ENCODE measurements at places on chromosomes 7 and 10.

DNA sequence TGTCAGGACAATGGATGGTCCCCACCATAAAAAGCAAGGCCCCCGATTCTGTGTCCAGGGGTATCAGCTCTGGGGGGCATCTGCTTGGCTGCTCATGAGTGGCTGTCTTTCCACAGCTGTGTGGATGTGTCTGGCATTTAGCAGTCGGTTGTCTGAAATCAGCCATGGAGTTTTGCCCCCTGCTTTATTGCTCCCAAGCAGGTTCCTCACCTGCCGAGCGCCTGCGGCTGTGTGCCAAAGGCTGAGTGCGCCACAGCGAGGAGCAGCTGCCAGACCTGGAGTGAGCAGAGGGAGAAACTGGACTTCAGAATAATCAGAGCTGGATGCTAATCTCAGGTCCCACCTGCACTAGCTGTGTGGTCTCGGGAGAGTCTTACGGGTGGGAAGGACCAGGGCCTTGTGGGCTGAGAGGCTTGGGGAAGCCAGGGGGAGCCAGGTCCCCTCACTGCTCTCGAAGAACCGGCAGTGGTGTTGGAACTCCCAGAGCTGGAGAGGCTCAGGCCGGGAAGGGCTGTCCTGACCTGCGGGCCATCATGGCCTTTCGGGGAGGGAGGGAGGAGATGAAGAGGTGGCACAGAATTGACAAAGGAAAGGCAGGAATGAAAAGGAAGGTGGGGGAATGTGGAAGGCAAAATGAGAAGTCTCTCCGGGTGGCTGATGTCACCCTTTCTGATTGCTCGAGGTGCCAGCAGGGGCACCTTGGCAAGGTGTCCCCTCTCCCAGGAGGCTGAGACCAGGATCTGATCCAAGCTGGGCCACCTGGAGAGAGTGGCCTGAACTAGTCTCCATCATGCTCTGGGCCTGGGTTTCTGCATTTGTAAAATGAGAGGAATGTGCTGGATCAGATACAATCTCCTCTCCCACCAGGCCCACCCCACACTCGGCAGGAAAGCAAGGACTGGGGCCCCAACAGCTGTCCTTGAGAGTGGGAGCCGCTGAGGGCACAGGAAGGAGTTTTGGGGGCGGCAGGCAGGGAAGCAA, 30.2 kb upstream of the LEP start:
- DNase-seq: no peak

DNA sequence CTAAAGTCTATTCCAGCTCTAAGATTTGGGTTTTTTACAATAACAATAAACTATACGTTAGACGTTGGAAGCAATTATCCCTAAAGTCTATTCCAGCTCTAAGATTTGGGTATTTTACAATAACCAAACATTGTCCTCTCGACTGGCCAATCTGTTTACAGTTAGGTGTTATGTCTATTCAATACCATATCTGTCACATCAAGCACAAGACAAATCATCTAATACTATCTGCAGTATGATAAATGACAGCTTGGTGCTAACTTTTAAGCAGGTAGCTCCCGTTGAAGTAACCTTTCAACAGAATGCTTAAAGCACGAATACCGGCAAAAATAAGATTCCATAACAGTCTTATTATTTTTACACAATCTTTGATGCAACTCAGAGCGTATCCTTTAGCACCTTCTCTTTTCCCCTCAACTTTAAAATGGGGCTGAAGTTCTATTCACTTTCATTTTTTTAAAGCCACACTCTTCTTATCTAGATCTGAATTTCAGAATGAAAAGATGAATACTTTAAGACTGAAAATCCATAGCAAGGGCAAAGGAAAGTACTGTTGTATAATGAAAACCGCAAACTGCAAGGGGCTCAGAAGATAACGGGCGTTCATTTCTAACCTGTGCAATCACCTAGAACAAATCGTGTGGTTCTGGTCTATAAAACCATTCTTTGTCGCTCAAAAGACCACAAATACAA, 925 bp downstream of the H2AZ2 start:
- no peak for DNase-seq

DNA sequence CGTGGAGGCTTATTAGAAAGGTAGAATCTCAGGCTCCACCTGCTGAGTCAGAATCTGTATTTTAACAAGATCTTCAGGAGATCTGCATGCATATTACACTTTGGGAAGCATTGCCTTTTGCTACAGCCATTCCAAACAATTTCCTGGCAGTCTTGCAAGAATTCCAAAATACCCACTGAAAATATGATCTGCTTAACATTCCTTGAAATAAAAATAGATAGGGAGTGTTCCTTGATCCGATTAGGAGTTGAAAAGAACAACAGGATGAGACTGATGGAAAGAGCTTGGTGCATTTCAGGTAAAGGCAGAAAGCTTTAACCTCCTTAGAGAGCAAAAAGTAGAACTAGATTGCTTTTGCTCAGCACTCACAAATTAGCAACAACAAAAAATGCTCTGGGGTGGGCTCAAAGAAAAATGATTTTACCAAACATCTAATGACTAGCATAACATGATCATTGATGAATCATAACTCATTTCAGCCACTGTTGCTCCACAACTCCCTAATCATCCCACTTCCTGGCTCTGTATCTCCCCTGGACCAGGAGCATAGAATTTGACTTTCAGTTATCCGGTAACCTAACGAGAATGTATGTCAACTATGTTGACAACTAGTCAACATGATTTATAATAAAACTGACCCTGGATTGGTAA, 115.2 kb downstream of the RNLS start:
- no peak for DNase-seq

GRCh38 chr10:11446864-11447263, 164.6 kb downstream of the USP6NL start:
- no peak for DNase-seq

GRCh38 chr10:80281784-80282765, 7.4 kb downstream of the MAT1A start:
- DNase-seq: no peak

DNA sequence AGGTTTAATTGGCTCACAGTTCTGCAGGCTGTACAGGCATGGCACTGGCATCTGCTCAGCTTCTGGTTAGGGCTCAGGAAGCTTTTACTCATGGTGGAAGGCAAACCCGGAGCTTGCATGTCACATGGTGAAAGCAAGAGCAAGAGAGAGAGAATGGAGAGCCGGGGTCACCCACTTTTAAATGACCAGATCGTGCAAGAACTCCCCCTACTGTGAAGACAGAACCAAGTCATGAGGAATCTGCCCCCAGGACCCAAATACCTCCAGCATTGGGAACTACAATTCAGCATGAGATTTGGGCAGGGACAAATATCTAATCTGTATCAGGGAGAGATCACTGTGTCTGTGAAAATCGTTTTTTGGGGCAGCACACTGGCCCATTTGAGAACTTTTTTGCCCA, 110.0 kb upstream of the MYO3A start:
- no peak for DNase-seq

DNA sequence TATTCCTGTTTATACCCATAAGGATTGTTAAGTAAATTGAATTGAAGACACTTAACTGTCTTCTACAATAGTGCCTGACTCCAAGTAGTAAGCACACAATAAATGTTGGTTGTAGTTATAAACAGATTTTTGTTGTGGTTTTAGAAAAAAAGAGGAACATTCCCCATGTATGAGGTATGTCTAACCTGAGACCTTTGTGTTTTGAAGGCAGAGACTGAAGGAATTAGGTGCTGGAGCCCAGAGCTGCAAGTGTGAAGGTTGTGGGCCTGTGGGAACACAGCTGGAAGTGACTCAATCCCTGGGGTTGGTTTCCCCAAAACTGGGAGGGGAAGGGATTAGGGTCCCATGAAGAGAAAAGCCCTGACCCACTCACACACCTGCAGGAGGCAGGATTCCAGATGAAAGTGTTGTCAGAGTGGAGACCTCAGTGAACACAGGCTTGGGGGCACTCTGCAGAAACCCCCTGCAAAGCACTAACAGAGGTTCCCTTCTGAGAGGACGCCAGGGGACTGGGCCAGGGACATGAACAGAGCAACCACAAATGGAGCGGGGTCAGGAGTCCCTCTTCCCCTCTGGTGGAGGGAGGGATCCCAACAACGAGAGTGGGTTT, 265.1 kb upstream of the KLF14 start:
- no peak for DNase-seq

DNA sequence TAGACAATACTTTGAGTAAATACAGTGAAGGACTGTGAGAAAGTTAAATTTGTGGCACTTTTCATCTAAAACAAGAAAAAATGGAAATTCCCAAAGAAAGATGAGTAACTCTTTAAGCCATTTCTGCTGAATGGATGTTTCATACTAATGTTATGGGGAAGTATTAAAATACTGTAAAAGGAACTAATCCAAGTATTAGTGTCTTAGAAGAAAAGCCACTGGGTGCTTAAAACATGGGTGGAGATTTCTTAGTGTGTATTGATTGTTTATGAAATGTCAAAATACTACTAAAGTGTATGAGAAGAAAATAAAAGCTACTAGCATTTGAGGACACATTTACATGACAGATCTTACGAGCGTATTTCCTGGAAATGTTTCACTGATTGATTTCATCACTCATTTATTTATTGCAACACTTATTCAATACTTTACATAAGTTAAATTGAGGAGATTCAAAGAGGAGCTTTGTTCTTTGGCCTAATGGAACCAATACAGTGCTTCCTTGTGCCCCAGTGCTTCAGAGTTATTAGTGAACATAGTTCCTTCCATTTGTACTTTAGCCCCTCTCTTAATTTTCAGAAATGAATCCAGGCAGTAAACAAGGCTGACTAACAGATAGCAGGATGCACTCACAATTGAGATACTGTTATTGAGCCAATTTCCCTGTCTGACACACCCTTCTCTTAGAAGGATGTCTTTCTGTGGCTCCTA, 155.5 kb upstream of the AHR start:
- no peak for DNase-seq

DNA sequence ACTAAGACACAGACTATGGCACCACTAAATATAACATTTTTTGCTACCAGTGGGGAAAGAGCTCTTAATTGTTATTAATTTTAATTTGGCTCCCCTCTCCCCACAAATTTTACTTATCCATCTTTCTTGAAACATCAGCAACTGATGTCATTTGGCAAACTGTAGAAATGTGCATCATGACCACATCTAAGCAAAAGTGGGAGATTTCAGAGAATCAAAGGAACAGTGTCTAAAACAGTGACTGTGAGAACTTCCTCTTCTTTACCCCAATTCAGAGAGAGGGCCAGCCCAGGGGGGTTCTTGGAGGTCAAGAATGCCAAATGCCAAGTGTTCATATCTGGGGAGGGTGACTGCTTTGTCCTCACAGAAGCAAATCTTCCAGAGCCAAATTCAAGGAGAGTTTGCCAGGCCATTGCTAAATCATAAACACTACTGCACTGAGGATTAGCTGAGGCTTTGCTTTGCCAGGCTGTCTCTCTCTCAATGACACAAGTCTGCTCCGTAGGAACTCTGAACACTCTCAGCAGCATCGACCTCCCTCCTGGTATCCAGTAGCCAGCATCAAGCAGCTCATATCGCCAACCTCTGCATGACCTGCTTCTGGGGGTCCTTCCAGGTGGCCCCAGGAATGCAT, 65.6 kb downstream of the ITIH5 start:
- no peak for DNase-seq

DNA sequence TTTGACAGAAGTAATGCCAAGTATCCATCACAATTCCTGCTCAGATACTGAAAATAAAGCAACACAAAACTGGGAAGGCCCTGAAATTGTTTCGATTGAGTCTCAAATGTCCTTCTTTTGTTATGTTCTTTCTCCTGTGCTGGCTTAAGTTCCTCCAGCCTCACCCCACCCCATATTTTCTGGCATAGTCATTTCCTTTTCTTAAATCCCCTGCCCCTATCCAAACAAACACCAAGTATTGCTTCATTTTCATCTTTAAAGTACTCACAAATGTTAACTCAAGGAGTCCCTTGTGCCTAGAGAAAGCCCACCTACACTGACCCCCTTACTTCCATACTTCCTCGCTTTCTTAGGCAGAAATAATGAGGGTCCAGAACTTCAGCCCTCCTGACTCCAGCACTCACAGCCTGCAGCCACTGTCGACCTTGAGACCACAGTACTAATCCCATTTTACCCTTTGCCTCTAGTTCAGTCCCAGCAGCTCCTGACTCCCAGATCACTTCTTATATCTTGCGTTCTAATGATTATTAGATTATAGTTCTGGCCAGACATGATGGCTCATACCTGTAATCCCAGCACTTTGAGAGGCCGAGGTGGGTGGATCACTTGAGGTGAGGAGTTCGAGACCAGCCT, 73.2 kb upstream of the ST8SIA6 start:
- DNase-seq: no peak

GRCh38 chr7:136452949-136453348, 415.5 kb upstream of the CHRM2 start:
- no peak for DNase-seq

GRCh38 chr10:73940634-73941221, 29.8 kb downstream of the PLAU start:
- DNase-seq: peak; percentile 88

DNA sequence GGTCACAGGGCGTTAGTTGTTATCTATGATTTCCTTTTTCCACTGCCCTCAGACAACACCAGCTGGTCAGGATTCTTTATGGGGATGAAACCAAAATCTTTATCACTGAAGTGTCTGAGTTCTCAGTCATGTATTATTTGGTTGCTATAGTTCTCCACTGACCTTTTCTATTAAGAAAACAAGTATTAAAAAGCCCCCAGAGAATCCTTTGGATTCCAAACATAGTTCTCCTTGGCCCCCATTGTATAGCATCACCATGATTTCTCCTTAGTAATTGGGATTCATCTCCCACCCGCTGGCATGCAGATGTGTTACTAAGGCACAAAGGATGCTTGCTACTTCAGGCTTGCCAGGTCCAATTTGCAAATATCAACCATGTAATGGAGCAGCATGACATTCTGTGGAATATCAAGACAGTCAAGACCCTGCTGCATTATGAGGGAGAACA, 94.3 kb downstream of the IQUB start:
- DNase-seq: no peak

GRCh38 chr10:33385686-33386085, 51.2 kb upstream of the NRP1 start:
- DNase-seq: no peak

DNA sequence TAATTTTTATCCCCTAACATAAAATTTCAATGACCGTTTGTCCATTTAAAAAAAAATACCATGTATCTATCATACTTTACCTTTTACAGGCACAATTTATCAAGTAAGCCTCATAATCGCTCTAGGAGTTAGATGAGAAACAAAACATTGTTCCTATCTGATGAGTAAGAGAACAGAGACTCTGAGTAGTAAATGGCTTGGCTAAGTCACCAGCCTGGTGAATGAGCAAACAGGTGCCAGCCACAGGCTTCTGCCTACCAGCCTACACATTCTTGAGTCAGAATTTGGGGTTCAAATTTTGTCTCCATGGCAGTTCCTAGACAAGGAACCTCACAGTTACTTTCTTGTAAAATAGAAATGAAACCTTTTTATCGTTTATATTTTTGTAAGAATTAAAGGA, 235.4 kb downstream of the HGF start:
- DNase-seq: no peak

GRCh38 chr7:107501593-107501992, 31.7 kb downstream of the GPR22 start:
- DNase-seq: peak; percentile 63

DNA sequence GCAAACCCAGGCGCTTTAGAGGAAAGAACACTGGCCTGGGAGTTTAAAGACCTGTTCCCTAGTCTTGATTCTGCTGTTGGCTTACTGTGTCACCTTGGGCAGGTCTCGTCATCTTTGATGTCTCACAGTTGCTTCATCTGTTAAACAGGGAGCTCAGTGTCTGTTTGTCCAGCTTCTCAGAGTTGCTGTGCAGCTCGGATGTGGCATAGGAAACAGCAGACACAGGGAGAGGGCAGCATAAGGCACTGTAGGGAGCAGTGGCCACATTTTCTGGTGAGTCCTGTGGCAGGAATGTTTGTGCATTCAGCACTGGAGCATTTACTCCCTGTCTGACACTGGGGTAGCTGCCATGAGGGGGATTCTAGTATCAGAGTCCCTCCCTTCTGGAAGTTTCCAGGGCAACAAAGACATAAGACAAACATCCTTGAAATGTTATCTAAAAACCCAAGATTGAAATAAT, 2.0 kb downstream of the REPIN1 start:
- no peak for DNase-seq

Measured in activated CD8-positive, alpha-beta T cell treated with anti-CD3 and anti-CD28 coated beads for 36 hours (primary cell).